GM23248 (cell line): ENCODE measurements at places on chromosomes 3 and 15.
A peak's percentile ranks its signal among the peaks of the same experiment; 100 is the strongest.

DNA sequence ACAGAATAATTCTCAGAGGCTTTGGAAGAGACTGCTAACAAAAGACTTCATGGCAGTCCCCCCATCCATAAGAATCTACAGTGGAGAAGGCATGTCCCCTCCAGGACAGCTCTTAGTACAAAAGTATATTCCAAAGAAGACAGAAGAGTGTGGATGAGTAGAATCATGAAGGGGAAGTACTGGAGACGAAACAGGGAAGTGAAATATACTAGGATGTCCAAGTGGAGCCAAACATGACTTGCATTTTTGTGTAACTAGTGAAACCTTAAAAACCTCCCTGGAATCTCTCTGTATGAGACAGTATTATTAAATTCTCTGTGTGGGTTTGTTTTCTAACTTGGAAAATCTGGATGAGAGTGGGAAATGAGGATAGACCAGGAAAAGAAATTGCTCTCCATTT lies 312.4 kb downstream of the RSL24D1 start:
- no peaks in the 10 kb centered on the region for H3K27me3 ChIP-seq
- H3K4me1 ChIP-seq: no peaks in the 10 kb centered on the region
- DNase-seq: no peak
- no peaks in the 10 kb centered on the region for H3K36me3 ChIP-seq

DNA sequence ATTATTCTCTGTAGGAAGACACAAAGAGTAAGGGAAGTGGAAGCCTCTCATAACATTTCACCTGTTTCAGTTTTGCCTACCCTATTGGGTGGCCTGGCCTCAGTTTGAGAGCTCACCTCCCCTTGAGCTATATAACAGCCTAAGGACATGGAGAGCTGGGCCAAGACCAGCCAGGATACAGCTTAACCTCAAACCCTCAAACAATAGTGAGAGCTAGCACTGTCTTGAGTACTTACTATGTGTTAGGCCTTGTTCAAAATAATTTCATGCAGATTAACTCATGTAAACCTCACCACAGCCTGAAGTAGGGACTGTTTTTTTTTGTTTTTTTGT lies 15.0 kb upstream of the TBL1XR1 start:
- H3K27me3 ChIP-seq: no peaks in the 10 kb centered on the region
- no peaks in the 10 kb centered on the region for H3K36me3 ChIP-seq
- DNase-seq: no peak
- H3K27ac ChIP-seq: no peak overlapping the region
- H3K4me1 ChIP-seq: no peaks in the 10 kb centered on the region

- H3K4me1 ChIP-seq: peaks cover 11% of the 10 kb centered on the region
- no peaks in the 10 kb centered on the region for H3K27me3 ChIP-seq
- no peaks in the 10 kb centered on the region for H3K36me3 ChIP-seq
These were observed 74.5 kb downstream of the CPNE4 start for GRCh38 chr3:131960324-131960723.

DNA sequence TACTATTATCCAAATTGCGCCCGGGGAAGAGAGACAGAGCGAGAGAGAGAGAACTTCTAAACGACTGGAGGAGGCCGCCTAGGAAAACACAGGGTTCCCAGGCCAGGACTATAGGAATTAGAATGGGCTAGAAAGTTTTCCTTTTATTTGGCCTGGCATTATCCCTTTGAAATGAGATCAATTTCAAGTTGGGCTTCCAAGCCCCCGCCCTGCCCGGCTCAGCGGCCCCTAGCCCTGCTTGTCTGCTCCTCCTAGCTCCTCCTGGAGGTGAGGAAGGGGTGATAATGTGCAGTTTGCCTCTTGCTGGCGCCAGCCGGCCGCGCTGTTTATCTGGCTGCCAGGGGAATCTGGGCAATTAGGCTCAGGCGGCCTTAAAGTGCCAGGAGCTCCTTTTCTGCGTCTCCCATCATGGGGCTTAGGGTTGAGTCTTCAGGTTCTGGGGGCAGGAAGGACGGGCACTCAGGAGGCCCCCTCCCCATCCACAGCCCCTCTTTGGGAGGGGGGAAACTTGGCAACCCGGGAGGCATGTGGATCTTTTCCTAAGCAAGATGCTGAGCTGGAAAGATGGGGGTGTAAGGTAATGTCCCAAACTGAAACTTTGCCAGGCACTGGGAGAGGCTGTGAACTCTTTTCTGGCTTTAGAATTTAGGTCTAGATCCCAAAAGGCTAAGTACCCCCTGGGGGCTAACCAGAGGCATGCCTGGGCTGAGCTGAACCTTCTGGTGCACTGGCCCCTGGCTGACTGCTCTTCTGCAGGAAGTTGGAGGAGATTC lies 5.5 kb downstream of the SMAD6 start:
- no peaks in the 10 kb centered on the region for H3K27me3 ChIP-seq
- peak overlapping the region; percentile 70 for H3K27ac ChIP-seq
- no peaks in the 10 kb centered on the region for H3K36me3 ChIP-seq
- DNase-seq: peak; percentile 78
- peaks cover 38% of the 10 kb centered on the region for H3K4me1 ChIP-seq
- H3K4me3 ChIP-seq: peak overlapping the region; percentile 81

- H3K4me3 ChIP-seq: no peak overlapping the region
- no peaks in the 10 kb centered on the region for H3K27me3 ChIP-seq
- peak; percentile 42 for DNase-seq
- H3K36me3 ChIP-seq: no peaks in the 10 kb centered on the region
These were observed 112.4 kb downstream of the GREM1 start for GRCh38 chr15:32830241-32830640.

DNA sequence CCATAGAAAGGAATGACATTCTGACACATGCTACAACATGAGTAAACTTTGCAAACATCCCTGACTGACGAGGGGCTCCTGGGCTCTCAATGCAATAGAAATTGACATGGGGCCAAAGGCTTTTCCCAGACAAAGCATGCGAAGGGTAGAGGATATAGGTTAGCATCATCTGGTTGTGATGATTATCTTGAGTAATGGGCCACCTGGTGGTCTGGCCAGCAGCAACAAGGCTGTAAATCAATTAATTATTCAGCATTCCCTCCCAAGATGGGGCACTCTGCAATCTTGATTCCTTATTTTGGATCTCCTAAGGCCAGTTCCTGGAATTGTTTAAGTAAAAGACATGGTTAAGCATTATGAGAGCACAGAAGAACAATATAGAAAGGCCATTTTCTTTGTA lies 99.2 kb downstream of the AGBL1 start:
- H3K36me3 ChIP-seq: no peaks in the 10 kb centered on the region
- no peak overlapping the region for H3K27ac ChIP-seq
- no peaks in the 10 kb centered on the region for H3K27me3 ChIP-seq
- no peak for DNase-seq
- no peaks in the 10 kb centered on the region for H3K4me1 ChIP-seq

DNA sequence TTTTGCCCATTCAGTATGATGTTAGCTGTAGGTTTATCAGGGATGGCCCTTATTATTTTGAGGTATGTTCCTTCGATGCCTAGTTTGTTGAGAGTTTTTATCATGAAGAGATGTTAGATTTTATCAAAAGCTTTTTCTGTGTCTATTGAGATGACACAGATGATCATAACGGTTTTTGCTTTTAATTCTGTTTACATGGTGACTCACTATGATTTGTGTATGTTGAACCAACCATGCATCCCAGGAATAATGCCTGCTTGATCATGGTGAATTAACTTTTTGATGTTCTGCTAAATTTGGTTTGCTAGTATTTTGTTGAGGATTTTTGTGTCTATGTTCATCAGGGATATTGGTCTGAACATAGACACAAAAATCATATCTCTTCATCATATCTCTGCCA lies 8.3 kb downstream of the GPR156 start:
- H3K4me3 ChIP-seq: no peak overlapping the region
- no peak for DNase-seq
- no peak overlapping the region for H3K27ac ChIP-seq
- no peaks in the 10 kb centered on the region for H3K4me1 ChIP-seq
- H3K36me3 ChIP-seq: no peaks in the 10 kb centered on the region

- H3K36me3 ChIP-seq: no peaks in the 10 kb centered on the region
- H3K27ac ChIP-seq: no peak overlapping the region
- peaks cover 12% of the 10 kb centered on the region for H3K4me1 ChIP-seq
- H3K27me3 ChIP-seq: no peaks in the 10 kb centered on the region
- DNase-seq: no peak
- H3K4me3 ChIP-seq: no peak overlapping the region
These were observed 2.4 kb downstream of the KLHDC8B start for GRCh38 chr3:49173792-49174170.

GRCh38 chr15:101058735-101059134 lies 139.6 kb downstream of the LRRK1 start:
- no peaks in the 10 kb centered on the region for H3K27me3 ChIP-seq
- no peaks in the 10 kb centered on the region; the same call in 1 of the 2 replicates for H3K36me3 ChIP-seq
- H3K27ac ChIP-seq: no peak overlapping the region
- no peaks in the 10 kb centered on the region for H3K4me1 ChIP-seq
- DNase-seq: no peak
- no peak overlapping the region for H3K4me3 ChIP-seq

DNA sequence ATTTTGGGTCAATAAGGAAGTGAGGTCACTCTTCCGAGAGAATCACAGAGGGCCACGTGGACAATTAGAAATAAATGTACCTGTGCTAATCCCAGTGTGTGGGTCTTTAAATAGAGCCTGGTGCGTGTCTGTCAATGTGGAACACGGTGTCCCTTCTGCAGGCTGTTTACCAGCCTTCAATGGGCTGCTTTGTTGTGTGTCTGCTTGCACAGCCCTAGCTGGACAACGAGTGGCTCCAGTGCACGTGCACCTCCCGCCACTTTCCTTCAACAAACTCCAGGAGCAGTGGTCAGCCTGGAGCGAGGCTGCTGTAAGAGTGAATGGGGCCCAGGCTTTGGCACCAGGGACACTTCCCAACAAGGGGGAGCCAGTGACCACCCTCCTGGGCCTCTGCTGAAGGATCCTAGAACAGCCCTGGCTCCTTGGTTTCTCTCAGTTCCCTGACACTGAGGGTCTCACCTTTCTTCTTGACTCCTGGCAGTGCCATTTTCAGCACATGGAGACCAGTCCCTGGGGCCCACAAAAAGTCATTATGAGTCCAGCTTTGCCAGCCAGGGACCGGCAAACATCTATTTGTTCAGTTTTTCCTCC lies 76.1 kb downstream of the ISG20 start:
- peaks cover 26% of the 10 kb centered on the region for H3K27me3 ChIP-seq
- H3K27ac ChIP-seq: no peak overlapping the region
- H3K4me1 ChIP-seq: no peaks in the 10 kb centered on the region
- DNase-seq: no peak
- no peaks in the 10 kb centered on the region for H3K36me3 ChIP-seq
- no peak overlapping the region for H3K4me3 ChIP-seq

DNA sequence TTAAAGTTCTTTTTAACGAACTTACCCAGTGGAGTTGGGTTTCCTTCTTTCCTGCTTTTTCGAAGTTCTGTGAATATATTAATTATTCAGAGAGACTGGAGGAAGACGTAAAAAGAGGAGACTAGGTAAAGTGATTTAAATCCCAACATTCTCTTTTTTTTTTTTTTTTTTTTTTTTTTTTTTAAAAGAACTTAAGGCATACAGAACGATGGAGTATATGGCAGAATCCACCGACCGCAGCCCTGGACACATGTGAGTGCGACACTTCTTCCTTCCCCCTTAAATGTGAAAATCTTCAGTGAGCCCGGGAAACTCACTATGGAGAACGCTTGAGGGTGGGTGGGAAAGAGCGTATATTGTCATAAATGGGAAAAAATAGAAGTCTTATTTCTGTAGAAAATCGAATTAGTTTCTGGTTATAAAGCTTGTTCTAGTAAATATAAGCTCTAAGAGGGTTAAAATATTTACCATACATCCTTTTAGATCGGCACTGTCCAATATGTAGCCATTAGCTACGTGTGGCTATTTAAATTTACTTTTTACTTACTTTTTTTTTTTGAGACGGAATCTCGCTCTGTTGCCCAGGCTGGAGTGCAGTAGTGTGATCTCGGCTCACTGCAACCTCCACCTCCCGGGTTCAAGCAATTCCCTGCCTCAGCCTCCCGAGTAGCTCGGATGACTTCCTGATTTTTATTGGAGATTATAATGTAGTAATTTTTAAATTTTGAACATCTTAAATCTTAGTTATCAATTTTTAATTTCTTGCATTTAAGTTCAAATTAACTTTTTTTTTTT lies 892 bp downstream of the NMD3 start:
- DNase-seq: peak; percentile 68
- H3K36me3 ChIP-seq: peaks cover 25% of the 10 kb centered on the region
- H3K4me1 ChIP-seq: peaks cover 32% of the 10 kb centered on the region
- H3K27ac ChIP-seq: peak overlapping the region; percentile 91

DNA sequence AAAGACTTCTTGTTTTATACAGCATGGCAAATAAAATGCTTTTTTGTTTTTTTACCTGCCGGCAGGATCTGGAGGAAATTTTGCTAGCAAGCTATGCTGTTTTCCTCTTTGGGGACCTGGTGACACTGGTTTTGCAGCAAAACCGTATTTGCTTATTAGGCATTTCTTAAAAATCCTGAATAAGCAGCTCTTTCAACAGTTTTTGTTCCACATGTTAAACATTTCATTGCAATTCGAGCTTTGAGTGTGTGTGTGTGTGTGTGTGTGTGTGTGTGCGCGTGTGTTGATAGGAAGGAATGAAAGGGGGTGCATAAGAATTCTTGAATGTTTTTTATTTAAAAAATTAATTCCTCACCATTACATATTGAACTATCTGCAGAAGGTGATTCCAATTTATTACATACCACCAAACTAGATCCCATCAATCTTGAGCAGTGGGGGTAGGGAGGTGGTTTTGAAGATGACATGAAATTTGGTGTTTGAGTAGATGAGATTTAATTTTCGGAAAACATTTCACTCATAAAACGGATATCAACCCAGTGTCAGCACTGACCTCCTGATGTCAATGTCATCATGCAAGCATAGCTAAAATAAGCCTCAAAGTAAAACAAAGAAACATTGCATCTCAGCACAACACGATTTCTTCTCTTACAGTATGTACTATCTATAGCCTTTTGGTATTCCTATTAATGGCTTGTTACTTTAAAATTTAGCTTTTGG lies 17.3 kb downstream of the ZBTB38 start:
- peak overlapping the region; percentile 87 for H3K4me3 ChIP-seq
- no peak for DNase-seq
- H3K4me1 ChIP-seq: peaks cover 72% of the 10 kb centered on the region
- H3K27ac ChIP-seq: peak overlapping the region; percentile 92

DNA sequence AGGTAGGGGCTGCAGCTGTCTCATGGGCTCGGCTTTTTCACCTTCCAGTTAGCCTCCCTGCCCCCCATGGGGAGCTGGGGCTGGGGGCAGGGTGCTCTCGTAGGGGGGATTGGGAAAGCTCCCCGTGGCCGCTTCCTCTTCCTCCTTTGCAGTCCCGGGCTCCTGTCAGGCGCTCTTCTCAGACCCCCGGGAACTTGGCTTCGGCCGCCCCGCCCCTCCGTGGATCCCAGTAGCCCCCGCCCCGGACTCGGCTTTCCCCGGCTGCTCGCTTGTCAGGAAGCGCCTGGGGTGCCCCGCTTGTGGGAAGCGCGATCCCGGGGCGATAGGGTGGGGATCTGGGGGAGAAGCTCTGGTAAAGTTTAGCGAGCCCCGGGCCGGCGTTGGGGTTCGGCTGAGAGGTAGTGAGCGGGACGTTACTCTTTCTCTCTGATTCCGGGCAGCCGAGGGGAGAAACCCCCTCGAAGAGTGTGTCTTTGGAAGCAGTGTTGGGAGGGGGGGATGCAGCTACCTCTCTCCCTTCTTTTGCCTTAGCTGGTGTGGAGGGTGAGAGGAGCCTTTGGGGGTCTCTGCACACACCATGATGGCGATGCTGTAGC lies 611 bp downstream of the PIAS1 start:
- H3K27ac ChIP-seq: peak overlapping the region; percentile 69
- peaks cover 19% of the 10 kb centered on the region for H3K4me1 ChIP-seq
- H3K4me3 ChIP-seq: peak overlapping the region; percentile 91
- DNase-seq: peak; percentile 69
